Activated T-cell treated with anti-CD3 and anti-CD28 coated beads for 48 hours (primary cell): ENCODE measurements at places on chromosomes 2 and 18.
A peak's percentile ranks its signal among the peaks of the same experiment; 100 is the strongest.

- DNase-seq: no peak
These were observed 46.9 kb upstream of the CNGA3 start for GRCh38 chr2:98299211-98299905.

DNA sequence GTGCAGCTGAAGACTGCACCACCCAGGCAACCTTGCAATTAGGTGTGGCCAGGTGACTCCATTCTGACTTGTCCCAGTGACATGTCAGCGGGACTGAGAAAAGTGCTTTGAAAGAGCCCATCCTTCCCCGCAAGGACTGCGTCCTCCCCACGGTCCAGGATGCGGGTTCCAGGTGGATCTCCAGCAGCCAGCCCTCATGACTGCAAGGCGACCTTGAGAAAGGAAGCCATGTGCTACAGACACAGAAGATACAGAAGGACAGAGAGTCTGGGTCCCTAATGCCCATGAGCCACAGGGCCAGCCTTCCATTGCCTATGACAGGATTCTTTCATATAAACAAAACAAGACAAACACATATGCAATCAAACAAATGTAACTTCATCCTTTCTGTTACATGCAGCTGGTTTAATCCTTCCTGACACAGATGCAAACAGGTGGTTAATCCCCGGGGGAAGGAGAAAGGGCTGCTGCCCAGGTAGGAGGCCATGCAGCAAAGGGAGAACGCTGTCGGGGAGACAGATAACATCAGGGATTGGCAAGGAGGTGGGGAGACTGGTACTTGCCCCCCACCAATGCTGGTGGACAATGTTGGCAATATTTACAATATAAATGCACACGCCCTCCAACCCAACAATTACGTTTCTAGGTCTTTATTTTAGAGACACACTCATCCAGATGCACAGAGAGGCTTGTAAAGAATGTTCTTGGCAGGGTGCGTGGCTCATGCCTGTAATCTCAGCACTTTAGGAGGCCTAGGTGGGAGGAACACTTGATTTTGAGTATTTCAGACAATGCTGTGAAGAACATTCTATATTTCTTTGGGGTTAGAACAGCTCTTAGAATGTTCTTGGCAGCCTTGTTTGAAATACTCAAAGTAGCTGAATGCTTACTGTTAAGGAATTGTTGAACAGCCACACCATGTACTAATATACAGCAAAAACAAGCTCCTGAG is 64.8 kb downstream of the NCAPH start:
- DNase-seq: no peak

GRCh38 chr18:59012815-59013705 is 126.6 kb upstream of the SEC11C start:
- no peak for DNase-seq

DNA sequence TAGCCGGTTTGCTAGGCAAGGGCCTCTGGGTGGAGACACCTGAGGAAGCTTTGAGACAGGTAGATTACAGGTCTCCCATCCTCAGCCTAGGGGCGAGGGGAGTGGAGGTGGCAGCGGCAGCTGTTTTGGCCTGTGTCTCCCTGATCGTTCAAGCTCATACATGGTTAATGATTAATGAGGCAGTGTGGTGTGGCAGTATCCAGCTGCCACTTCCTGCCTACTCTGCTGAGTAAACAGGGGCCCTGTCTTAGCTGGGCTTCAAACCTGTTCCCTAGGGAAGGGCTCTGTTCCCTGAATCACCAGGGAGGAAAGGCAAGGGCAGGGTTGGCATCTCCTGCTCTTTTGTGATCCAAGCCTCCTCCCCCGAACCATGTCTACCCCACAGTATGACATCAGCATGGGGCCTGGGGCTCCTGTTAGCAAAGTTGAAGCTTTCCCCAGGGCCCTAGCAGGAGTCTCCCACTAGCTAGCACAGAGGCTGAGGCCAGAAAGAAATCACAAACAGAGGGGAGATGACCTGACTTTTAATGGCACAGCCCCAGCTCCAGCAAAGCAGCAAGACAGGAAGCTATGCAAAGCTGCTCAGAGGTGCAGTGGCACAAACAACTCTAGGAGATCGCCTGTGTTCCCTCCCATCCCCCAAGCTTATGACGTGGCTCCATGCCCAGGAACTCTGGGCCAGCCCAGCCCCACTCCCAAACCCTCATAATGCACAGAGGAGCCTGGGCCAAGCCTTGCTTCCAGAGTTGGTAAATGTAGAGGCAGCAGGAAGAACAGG is 3.7 kb upstream of the TUBA4B start:
- DNase-seq: no peak

- no peak for DNase-seq
These were observed 341.1 kb downstream of the ARL6IP6 start for GRCh38 chr2:153059338-153060052.

GRCh38 chr2:75375646-75376582 is 176.6 kb upstream of the TACR1 start:
- DNase-seq: no peak

GRCh38 chr2:168521053-168521741 is 65.1 kb downstream of the CERS6 start:
- DNase-seq: no peak

DNA sequence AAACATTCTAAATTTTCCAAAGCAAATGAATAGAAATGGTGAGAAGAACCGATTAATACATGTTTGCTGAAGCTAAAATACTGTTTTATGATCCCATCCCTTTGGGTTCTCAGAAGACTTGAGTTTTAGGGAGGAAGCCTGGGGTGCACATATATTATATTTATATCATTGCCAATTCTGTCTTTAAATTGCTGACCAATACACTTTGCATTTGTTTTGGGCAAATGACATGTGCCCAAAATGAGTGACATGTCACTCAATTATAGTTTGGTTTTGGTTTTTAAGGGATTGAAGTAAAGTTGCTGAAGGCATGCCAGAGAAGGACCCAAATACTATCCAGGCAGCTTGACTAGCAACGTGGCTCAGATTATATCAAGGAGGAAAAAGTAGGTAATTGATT is 50.3 kb upstream of the SP3 start:
- DNase-seq: no peak

DNA sequence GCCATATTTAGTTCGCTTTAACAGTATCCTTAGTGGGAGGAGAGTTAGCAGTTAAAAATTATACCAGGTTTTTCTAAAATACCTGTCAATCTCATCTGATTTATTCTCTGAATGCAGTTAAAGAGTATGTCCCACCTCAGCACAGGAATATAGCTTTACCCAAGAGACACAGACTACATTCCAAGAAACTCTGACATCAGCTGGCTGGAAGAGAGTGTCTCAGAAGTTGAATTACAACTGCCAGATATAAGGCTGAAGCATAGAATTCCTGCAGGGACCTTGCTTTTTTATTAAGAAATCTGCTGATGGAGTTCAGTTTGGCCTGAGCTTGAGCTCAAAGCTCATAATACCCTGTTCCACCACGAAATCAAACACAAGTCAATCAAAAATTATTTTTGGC is 25.4 kb upstream of the CNTNAP5 start:
- no peak for DNase-seq

DNA sequence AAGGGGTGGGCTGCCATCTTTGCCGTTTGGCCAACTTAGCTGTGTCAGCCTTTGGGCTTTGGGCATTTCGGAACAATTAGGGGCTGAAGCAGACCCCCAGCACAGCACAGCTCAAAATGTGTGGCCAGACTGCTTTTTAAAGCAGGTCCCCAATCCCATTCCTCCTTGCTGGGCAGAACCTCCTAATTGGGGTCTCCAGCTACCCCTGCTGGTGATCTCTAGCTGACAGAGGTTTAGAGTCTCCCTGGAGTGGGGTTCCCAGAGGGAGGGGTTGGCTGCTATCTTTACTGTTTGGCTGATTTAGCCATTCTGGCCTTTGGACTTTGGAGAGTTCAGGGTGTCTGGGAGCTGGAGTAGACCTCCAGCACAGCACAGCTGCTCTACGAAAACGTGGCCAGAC is 71.5 kb upstream of the LHCGR start:
- no peak for DNase-seq

- DNase-seq: no peak
These were observed 97.6 kb downstream of the MYCN start for GRCh38 chr2:16037808-16038457.

- DNase-seq: no peak
These were observed 76.0 kb downstream of the EPC2 start for GRCh38 chr2:148720501-148721001.

DNA sequence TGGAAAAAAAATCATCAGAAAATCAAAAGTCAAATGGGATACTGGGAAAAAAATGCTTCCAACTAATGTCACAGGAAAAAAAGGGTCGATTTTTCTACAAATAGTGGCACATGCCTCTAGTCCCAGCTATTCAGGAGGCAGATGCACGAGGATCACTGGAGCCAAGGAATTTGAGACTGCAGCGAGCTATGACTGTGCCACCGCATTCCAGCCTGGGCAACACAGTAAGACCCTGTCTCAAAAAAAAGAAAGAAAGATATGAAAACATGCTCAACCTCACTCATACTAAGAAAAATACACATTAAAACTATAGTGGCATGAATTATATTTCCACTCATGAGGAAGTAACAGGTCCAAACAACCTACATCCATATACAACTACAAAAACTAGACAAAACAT is 17.9 kb downstream of the MEMO1 start:
- DNase-seq: no peak

DNA sequence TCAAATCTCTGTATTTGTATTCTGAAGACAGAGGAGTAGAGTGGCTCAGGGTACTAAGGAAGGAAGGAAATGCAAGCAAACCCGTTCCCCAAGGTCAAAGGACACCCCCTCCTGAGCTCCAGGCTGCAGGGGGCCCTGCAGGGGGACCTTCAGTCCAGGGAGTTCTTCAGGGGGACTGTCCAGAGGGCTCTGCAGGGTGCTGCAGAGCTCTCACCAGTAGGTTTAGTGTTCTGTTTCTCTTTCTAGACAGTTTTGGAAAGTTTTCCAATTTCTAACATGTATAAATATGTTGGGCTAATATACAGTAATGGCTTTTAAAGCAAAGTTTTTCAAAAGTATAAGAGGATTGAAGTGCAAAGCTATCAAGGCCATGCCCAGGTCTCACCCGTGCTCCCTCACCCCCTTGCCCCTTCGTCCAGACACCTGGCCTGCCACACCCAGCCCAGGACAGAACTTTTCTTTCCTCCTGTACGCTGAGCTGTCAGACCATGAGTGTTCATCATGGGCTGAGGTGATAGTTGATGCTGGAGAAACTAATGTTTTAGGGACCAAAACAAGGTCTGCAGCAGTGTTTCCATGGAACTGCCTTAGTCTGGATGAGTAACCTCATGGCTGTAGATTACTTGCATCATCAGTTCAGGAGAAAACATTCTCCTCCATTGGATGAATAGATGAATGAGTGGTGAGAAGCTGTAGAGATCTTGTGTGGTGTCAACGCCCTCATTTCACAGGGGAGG is 134.2 kb downstream of the GLI2 start:
- DNase-seq: no peak

GRCh38 chr2:216499641-216500218 is 1.1 kb downstream of the RPL37A start:
- no peak for DNase-seq

- DNase-seq: no peak
These were observed 159.7 kb downstream of the SMAD7 start for GRCh38 chr18:48790869-48791635.

DNA sequence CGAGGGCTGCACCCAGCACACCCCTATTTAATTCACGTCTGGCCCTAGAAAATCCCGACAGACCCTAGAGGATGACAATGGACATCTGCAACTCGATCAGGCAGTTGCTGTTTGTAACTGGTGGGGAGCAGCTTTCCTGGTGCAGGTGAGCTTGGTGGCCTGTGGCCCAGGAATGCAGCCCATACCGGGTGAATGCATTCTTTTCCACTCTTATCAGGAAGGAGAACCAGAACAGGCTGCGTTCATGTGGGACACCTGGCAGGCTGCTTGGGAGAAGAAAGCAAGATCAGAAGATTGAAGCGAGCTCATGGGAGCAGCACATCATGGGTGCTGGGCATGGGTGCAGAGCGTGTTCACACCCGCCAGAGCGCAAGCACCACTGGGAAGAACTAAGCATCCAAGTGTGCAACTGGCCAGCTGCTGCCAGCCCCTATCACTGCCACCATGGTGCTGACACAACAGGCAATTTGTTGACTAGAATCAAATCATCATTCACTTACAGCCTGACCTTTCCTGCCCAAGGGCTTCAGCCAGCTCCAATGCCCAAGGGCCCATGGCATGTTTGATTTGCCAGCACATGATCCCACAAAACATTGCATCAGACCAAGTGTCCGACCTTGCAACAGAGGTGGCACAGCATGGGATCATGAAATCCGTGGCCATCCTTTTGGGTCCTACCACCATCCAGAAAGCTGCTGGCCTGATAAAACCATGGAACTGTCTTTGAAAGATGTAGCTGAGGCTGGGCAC is 241.7 kb upstream of the ID2 start:
- no peak for DNase-seq

DNA sequence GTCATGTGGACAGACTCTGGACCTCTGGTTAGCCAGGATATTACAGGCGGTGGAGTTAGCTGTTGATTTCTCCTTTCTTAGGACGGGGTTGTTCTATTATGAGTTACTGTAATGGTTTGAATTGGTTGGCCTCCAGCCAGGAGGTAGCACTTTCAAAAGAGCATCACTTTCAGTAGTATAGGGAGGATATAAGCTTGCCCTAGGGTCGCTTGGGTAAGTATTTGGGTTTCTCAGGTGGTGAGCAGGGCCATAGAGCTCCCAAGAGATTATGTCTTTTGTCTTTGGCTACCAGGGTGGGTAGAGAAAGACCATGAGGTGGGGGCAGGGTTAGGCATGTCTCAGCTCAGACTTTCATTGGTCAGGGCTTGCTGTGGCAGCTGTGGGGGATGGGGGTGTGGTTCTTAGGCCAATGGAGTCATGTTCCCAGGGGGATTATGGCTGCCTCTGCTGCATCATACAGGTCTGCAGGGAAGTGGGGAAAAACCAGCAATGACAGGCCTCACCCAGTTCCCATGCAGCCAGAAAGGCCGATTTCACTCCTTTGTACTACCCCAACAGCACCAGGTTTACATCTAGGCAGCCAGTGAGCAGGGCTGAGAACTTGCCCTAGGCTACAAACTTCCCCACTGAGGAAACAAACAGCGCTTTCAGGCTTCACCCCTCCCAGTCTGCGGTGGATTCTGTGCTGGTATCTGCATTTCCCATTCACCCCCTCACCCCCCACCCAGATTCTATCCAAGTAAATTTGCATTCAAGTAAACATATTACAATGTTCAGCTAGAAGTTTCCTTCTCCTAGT is 89.4 kb upstream of the SLC38A11 start:
- no peak for DNase-seq

- no peak for DNase-seq
These were observed 44.8 kb downstream of the CDH2 start for GRCh38 chr18:28132084-28132483.

DNA sequence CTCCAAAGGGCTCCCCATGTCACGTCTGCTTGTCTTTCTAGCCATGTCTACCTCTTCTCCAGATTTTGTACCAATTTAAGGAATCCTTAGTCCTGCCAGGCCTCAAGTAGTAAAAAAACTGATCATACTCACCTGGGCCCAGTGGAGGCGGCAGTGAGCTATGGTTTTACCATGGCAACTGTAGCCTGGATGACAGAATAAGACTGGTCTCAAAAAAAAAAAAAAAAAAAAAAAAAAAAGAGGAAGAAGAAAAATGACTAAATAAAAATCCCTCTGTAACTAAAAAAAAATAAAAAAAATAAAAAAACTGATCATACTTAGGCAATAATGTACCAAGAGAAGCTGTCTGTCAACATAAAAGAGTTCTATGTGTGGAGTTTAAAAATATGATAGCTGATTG is 221.6 kb downstream of the NR4A2 start:
- peak; percentile 0 for DNase-seq
